Activated T-helper 1 cell treated with anti-CD3 and anti-CD28 coated beads, Interleukin-12 subunit alpha, Interleukin-12 subunit beta, Interleukin-2, Interleukin-4 antibody, amounts not matched to agents 30 ng/mL and 10 ng/mL and 1 ng/mL, durations not matched to agents 14 hours and 24 hours and 36 hours (primary cell): ENCODE measurements at places on chromosomes 1 and 21. TPM values are rescaled to one million over a fixed set of nuclear protein-coding genes. Genes with fewer than 3 reads are reported as not detected.

TRIM46 gene
- total RNA-seq = 10.2 and 12.6 TPM in 2 replicates

STYXL2 gene
- not detected in 2 replicates for total RNA-seq

NRIP1 gene
- total RNA-seq = 11.4 and 11.7 TPM in 2 replicates

DYNLT4 gene
- total RNA-seq = 0.44 TPM in 1 of 2 replicates, not detected in the other

PTPN22 gene
- 66.2 and 66.7 TPM in 2 replicates for total RNA-seq

ATP1B1 gene
- 12.3 TPM in 2 replicates for total RNA-seq

OR6N1 gene
- not detected in 2 replicates for total RNA-seq

BGLAP gene
- 1.8 and 2.5 TPM in 2 replicates for total RNA-seq

CCDC181 gene
- not detected in 2 replicates for total RNA-seq

SPRR2E gene
- total RNA-seq = not detected in 2 replicates

ZNF683 gene
- total RNA-seq = not detected in 2 replicates

STX12 gene
- total RNA-seq = 22.0 and 23.9 TPM in 2 replicates

KLHDC8A gene
- total RNA-seq = not detected in 2 replicates

CHRNB2 gene
- not detected in 2 replicates for total RNA-seq

PCNX2 gene
- total RNA-seq = 33.1 and 33.7 TPM in 2 replicates

RAP1GAP gene
- total RNA-seq = 0.23 and 0.81 TPM in 2 replicates

TRPM2 gene
- total RNA-seq = 11.6 and 15.2 TPM in 2 replicates
